ENCODE measurements at places on chromosomes 12 and 14.
A peak's percentile ranks its signal among the peaks of the same experiment; 100 is the strongest.

GRCh38 chr12:86139671-86140070 lies 116.5 kb downstream of the MGAT4C start:
- DNase-seq = no peak

DNA sequence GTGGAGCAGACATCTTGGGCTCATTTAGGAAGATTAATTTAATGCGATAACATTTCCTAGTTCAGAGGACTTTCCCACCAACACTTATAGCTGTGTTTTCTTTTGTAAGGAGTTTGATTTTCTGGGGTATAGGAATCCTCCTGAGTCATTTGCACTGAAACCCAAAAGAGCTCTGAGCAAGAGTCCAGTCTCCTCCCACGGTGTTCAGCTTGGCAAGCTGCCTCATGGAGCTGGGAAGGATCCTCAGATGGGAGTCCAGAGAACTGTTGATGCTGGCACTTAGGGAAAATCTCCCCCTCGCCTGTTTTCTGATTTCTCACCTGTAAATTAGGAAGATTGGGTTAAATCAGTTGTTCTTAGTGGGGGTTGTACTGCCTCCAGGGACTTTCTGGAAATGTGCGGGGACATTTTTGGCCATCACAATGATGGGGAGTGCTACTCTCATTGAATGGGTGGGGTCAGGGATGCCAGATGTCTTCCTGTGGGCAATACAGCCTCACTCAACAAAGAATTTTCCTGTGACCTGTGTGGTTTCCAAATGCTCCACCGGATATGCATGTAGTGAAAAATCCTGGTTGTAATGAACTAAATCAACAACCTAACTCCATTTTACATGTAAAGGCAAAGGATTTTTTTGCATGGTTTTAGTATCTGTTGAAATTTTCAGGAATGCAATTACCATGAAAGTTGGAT lies 150.6 kb downstream of the ADCK1 start:
- DNase-seq = no peak

GRCh38 chr12:77830583-77831351 lies at the start of gene NAV3:
NAV3 (plus strand) TSS chr12:77830894; CDS start chr12:77831462, 568 bp downstream.
- no peak for DNase-seq

GRCh38 chr14:99586054-99586760 lies 17.8 kb downstream of the CCDC85C start:
- no peak for DNase-seq

DNA sequence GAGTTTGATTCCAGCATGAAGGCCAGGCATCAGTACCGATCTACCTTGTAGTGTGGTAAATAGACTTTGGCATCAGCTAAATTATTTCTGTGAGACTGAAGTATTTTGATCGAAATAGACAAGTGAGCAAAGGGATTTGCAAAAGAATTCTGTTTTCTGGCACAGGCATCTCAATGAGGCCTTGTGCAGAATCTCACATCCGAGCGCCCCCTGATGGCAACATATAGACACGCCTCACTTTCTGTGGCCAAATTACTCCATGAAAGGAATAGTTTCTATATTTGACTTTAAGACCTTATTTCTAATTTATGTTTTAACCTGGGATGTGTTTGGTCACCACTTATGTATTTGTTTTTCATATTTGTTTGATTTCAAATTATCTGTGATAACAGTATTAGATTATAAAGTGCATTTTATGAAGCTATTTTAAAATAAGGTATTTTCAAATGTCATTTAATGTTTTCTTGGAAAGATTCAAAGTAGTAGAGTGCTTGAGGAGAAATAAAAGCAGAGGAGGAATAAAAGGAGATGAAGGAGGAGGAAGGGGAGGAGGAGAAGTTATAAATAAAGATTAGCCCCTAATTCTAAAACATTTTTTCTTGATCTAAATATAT lies 731.9 kb downstream of the NRXN3 start:
- DNase-seq = peak; percentile 32

- peak; percentile 72 for DNase-seq
Measured at GRCh38 chr12:127162902-127163301, 1104.1 kb upstream of the TMEM132C start.

- no peak for DNase-seq
Measured at GRCh38 chr12:108683906-108684556, 47.3 kb downstream of the CORO1C start.

- DNase-seq = no peak
Measured at GRCh38 chr12:120739031-120739762, 13.6 kb downstream of the ACADS start.

DNA sequence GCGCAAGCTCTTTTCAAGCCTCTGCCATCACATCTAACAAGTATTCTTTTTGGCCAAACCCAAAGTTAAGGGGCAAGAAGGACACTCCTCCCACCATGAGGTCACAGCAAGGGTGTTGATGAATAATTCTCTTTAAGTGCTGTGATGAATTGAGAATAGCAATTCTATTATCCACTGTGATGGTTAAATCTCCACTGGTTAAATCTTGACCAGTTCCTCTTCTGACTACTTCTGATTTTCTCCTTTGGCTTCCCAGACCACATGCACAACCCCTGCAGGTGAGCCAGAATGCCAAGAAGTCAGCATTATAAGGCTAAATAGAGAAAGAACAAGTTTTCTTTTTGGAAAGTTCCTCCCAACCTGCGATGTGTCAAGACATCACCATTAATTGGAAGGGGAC lies 90.6 kb upstream of the BCL2L14 start:
- DNase-seq = no peak

- no peak for DNase-seq
Measured at GRCh38 chr12:52523824-52524223, 3.6 kb upstream of the KRT5 start.

DNA sequence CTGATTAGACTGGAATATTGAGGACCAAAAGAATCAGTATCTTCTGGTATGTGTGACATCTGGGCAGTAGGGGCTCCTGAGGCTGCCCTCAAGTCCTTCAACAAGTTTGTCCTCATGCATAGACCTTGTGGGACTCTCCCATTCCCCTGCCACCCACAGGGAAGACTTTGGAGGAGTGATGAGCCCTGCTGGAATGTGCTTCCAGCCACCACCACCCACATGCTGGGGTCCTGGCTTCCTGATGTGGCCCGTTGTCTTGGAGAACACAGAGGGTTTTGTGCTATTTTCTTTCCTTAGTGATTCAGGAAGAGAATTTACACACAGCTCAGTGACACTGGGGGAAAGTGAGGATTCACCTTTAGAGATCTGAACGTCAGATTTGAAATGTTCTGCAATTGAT lies 29.2 kb upstream of the SEL1L start:
- DNase-seq = peak; percentile 30

- no peak for DNase-seq
Measured at GRCh38 chr12:7042842-7043241, 17.7 kb upstream of the C1S start.

GRCh38 chr12:121811434-121812319 lies 7.9 kb downstream of the SETD1B start:
- peak; percentile 89 for DNase-seq

DNA sequence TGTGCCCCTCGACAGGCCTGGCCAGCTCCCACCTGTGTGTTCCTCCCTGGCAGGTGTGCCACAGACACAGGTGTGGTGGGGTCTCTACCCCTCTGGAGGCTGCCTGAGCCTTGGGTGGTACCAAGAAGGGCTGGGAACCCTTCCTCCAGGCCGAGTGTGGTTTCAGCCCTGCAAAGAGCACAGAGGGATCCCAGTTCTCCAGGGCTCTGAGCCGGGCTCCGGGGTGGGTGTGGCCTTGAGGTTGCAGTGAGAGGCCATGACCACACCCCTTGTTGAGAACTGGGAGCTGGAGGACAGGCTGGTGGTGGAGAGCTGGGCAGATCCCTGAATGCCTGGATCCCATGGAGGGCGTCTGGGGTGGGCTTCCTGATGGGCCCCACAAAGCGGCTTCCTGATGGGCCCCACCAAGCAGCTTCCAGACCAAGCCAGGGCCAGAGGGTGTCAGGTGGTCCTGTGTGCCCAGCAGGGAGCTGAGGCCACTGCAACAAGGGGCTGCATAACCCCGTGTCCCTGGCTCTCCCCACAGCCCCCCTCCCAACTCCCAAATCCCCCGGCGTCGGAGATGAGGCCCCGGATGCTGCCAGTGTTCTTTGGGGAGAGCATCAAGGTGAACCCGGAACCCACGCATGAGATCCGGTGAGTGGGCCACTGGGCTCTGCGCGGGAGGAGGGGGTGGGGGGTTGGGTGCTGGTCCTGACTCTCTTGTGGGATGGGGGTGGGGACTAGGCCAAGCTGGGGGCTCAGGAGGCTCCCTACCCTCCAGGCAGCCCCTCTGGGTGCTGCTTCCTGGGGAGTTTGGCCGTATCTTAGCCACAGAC lies 16.6 kb downstream of the RFLNA start:
- no peak for DNase-seq

DNA sequence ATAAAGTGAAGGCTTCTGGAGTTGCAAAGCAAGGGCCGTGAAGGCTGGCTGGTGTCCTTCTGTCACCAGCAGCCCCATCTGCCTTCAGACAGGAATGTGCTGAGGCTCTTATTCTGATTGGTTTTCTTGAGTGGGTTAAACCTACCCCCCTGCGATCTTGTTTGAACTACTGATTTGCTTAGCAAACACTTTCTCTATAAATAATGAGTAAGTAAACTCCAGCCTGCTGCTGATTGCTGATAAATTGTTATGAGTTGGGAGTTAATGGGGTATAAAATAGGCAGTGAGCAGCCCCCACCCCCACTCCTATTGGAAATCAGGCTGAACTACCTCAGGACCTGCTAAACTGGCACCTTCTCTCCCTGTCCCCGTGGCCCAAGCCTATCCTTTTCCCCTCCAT lies 146.1 kb upstream of the NOS1 start:
- DNase-seq = no peak

DNA sequence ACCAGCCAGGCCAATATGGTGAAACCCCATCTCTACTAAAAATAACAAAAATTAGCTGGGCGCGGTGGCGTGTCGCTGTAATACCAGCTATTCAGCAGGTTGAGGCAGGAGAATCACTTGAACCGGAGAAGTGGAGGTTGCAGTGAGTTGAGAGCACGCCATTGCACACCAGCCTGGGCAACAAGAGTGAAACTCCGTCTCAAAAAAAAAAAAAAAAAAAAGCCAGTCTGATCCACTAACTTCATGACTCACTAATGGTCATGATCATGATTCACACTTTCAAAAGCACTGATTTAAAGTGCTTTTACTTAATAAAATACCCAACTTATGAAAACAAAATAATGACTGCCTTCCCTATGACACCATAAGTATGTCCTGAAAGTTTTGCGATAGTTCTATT lies 38.4 kb upstream of the CPM start:
- peak; percentile 14 for DNase-seq

DNA sequence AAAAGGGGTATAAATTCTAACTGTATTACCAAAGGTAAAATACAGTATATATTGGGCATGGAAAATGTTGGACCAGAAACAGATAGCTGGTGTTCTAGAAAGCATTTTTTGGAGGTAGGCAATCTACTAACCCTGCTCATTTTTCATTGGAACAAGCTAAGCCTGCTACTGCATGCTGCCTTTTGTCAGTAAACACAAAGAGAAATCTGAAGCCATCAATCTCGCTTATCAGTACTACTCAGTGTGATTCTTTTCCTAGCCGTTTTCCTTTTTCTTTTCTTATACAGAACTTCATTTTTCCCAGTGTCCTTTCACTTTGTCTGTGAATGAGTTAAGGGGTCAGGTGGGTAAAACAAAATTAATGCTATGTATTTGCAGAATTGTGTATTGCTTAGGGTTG lies 312.3 kb downstream of the NPAS3 start:
- no peak for DNase-seq

GRCh38 chr14:103526247-103526913 lies 2.6 kb upstream of the TRMT61A start:
- DNase-seq = no peak

GRCh38 chr12:113103756-113104450 lies 31.7 kb downstream of the RASAL1 start:
- no peak for DNase-seq

DNA sequence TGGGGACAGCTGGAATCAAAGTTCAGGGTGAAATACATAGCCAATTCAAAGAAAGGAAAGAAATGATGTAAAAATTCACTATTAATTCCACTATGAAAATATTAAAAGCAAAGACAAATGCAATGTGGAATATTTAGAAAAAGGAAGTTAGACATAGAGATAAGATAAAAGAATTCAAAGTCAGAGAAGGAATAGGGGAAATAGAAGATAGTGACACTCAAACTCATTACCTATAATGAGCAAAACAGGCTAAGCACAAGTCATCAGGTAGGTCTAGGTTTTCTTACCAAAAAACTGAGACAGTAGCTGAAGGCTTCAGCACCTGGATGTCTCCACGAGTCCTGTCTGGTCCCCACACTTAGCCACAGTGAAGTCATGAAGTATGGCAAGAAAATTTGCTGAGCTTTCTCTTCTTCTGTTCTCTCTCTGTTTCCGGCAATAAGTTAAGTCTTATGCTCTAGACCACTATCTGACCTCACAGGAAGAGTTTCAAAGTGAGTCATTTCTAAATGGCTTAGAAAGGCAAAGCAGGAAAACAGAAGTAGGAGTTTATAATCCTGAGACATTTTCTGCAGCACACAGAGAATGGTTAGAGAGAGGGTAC lies at the start of gene C3AR1:
Gene C3AR1, minus strand, starts transcription at position 369 of the 604 bp plus-strand sequence. CDS start 6,174 bp downstream, outside the sequence.
- DNase-seq = peak; percentile 71

DNA sequence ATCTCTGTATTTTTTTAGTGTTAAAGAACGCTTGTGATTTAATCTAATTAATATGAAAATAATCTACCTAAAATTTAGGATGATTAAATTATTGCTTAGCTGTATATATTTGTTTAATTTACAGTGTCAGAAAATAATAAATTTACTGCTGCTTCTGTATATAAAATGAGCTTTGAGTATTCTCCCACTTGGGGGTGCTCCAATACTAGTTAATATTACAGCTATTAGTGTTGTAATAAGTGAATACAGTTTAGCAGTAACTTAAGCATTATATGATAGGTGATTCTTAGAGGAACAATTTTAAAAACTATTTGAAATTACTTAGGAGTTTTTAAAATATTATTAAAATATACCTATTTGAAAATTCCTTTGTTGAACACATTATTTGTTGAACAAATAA lies 62.2 kb downstream of the PAPOLA start:
- no peak for DNase-seq

DNA sequence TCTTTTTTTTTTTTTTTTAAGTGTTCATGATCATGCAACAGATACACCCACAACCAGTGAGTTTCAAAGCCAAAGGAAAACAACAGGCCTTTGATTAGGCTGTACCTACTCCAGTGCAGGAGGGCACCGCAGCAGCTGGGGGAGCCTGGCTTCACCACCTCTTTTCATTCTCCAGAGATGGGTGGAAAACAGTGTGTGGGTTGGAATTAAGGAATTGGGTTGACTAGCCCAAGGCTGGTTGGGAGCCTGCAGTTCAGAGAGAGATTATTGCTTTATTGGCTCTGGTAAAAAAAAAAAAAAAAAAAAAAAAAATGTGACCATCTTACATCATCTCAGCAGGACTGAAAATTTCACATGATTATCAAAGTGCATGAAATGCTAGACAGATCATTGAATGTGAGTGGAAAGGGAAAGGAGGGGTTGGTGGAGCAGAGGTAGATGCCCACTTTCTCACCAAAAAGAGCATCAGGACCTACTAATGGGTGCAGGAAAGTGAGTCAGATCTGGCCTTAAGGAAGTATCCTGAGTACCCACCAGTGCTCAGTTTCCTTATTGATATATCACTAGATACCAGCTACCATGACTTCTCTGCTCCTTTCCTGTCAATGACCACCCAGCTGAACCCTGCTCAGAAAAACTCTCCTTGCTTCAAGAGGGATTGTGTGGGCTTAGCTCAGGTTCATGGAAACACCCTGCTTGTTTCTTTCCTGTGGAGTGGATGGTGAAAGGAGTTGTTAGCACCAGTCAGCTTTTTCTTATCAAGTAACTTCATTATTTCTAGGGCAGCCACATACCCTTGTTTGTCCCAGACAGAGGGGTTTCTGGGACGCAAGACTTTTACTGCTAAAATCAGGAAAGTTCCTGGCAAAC lies 54.8 kb upstream of the DYRK2 start:
- no peak for DNase-seq
